CD4-positive, alpha-beta T cell treated with Interleukin-4 for 1 hour (primary cell): ENCODE measurements at places on chromosomes 2 and 18.

- DNase-seq = no peak
These were observed 91.4 kb upstream of the CDH19 start for GRCh38 chr18:66695281-66695680.

DNA sequence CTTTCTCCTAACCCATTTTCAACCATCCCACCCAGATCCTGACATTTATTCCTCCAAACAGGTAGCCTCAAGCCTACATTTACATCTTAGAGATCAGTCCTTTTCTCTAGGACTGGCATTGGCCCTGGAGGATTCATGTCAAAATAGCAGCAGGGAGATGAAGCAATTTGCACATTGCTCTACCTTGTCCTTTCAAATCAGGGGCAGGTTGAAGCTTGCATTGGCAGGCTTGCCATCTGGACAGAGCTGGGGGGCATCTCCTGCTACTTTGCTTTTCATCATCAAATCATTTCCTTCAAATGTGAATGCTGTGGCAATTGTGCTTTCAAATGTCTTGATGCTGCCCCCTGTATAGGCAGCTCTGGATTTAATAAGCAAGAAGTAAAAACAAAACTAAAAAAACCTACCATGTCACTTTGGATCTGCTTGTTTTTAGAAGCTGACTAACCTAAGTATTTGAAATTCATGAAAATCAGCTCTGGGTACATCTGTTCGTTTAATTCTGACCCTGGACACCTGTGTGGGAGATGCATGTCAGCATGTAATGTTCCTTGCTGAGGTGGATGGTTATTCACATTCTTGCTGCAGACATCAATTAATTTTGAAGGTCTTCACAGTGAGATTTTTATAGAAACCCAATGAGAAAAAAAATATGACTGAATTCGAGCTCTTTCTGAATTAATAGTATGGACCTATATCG, 47.9 kb downstream of the KIF5C start:
- DNase-seq = no peak

DNA sequence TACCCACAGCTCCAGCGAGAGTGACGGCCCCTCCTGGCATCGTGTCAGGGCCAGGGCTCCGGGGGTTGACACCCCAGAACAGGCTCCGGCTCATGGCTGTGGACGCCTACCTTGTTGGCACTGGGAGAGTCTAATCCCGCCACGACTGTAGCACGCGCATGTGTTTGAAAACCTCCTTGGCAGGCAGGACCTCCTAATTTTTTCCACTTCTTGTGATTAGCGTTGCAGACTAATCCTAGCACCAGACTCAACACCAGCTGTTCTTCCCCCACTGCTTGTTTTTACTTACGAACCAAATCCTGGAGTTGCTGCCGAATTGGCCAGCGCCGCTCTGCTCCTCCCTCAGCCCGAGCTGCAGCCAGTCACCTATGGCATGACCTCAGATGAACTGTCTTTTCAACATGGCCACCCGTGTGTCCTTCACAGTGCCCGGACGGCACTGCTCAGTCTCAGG, 110.7 kb downstream of the KLHL29 start:
- DNase-seq = no peak

GRCh38 chr2:196356332-196356731, 185.0 kb upstream of the STK17B start:
- no peak for DNase-seq

DNA sequence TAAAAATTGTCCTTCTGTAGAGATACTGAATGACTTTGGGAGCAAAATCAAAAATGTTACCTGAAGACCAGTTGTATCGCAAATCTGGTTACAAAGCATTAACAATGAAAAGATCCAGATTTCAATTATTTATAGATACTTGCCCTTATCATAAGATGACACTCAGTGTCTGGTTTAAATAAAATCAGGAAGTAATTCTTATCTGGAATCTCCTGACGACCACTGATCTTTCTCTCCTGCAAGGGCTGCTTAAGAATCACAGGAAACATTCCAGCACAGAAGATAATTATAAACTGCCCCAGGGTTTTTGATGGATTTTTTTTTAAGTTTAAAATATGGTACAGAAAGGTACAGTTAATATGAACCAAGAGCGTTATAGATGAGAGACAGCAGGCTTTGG, 205.7 kb downstream of the ALK start:
- no peak for DNase-seq

DNA sequence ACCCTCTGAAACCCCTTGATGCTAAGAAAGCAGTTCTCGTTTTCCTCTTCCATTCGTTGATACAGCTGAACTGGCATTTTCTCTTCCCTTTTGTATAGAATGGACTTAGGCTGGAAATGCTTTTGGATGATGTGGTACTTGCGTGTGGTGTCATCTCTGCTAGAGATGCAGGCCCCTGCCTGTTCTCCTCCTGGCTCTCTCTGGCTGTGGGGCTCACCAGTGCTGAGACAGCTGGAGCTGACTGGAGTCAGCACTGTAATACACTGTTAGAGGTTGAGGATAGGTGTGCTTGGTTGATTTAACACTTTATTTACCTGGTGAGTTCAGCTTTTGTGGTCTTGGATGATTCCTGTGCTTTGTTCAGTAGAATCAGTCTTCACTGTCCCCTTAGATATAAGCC, 30.2 kb downstream of the PARD3B start:
- DNase-seq = no peak

DNA sequence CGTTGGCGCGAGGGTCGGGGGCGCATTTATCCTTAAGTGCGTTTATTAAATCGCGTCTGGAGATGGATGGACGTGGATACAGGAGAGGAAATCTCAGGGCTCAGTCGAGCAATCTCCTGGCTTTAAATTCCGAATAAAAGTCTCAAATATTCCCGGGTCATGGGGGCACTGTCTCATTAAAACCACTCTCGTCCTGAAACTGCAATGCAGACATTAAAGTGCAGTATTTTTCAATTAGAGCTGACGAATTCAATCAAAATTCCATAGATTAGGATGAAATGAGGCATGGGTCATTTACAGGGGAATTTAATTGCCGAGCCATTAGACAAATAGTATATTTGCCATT, 10.7 kb upstream of the GBX2 start:
- DNase-seq = no peak

- DNase-seq = no peak
These were observed 631.5 kb downstream of the EPHA4 start for GRCh38 chr2:220940646-220941045.

DNA sequence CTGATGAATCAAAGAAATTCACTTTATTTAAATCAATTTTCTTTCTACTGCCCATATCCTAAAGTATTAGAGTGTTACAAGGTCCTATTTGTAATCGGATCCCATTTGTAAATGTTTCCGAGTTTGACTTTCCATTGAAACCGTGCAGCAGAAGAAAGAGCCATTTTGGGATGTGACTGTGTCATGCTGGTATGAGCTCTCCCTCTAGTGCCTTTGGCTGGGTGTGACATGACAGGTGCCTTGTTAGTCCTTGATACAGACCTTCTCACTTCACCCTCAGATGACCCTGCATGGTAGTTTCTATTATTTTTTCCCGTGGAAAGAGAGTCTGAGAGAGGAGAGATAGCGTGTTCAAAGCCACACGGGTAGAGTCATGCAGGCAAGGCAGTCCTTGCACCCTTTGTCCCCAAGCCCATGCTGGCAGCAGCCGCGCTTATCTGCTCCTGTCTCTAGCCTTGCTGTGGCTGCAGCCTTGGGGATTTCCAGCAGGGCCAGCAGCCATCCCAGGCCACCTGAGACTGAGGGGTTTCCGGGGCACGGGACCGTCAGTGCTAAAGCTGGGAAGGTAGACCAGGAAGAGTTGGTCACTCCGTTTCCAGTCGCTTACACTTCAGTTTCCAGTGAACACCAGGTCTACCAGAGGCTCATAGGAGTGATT, 21.4 kb downstream of the CHMP1B start:
- peak; percentile 19 for DNase-seq

- peak; percentile 33 for DNase-seq
These were observed 2.2 kb downstream of the ST3GAL5 start for GRCh38 chr2:85886590-85886989.
